ENCODE measurements at places on chromosomes 4 and X.

- DNase-seq: no peak
Observed at GRCh38 chr4:179225594-179225993, 1783.4 kb upstream of the AGA start.

- no peak for DNase-seq
Observed at GRCh38 chrX:112826023-112826422, 14.6 kb downstream of the AMOT start.

DNA sequence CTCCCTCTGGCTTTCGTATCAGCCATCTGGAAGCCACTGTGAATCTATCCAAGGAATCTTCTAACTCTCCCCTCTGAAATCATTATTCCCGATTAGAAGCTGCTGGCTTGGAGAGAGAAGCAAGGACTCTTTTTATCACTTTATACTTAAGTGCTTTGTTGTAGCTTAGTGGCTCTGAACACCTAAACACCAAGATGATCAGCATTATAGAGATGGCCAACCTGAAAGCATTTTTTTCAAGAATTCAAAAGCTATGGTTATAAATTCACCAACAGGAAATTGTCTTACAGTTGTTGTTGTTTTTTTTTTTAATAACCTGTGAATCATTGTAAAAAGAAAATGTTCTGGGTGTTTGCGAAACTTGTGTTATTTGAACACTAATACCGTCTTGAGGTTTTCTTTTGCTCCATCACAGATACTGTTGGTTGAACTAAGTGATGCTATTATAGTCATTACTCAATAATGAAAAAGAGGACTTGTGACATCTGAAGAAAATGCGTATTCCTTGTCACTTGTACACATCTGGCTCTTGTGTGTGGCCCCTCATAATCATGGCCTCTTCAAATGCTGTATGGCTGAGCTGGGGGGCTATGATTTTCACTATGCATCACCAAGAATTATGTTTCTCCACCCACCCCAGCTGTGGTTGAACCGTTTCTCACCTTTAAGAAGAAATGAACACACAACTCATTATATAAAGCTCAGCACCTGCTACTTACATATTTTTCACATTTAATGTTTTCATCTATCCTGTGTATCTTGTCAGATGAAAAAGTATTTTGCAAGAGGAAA lies 11.8 kb upstream of the SMIM43 start:
- DNase-seq: no peak

DNA sequence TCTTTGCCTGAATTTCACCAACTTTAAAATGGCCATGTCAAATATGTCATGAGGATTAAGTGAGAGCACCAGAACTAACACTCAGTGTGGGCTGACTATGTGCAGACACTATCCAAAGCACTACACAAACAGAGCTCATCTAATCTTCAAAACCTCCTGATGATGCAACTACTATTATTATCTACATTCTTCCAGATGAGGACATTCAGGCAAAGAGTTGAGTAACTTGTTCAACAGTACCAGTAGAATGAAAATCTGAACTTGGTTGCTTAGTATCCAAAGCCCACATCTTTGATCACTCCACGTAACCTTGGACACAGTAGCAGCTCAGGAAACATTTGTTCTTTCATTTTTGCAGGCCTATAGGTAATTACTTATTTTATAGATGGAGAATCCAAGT lies 90.1 kb downstream of the ATP8A1 start:
- DNase-seq: peak; percentile 5

GRCh38 chr4:85889314-85889713 lies 414.4 kb downstream of the ARHGAP24 start:
- DNase-seq: no peak

DNA sequence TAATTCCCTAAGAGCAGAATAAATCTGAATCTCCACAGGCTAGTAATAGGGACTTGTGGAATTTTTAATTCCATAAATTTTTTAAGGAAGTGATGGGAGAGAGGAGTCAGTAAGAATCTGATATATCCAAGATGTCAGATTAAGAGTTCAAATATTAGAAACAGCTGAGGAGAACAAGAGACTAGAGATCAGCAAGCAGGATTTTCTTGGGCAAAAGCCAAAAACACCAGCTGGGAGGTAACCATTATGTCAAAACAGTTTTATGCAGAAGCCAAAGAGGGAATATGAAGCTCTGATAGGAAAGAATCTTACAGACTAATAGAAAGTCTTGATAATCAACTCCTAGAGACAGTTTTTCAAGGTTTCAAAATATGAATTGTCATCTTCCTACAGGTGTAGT lies 72.2 kb upstream of the RBPJ start:
- DNase-seq: no peak

DNA sequence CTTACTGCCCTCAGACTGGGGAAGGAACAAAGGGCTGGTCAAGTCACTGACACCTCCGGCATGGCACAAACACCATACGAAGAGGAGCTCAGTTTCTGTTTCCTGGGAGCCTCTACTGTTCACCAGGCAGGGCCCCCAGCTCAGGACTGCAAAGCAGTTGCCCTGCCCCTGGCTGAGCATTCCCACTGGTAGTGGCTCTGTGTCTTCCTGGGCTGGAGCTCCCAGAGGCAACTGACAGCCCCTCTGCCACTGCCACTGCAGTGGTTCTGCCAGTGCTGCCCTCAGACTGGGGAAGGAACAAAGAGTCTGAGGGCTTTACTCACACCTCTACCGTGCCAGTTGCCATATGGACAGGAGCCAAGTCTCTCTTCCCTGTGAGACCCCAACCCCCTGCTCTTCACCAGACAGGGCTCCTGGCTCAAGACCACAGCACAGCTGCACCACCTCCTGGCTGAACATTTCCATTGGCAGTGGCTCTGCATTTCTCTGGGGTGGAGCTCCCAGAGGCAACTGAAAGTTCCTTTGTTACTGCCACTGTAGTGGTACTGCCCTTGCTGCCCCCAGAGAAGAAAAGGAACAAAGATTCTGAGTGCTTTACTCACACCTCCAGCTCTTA lies 67.9 kb downstream of the SMARCA5 start:
- no peak for DNase-seq

DNA sequence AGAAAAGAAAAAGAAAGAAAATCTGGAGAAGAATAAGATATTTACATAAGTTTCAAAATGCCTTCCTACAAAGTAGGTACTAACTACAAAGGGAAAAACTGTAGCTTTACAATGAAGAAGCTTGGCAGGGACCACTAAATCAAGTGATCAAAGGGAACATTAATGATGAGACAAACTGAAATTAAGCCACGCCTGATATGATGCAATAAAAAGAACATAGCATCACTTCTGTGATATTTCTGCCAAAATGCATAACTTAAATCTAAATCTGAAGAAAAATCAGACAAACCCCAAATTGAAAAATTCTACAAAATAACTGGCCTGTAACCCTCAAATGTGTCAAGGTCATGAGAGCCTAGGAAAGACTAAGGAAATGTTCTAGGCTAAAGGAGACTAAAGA lies 8.9 kb upstream of the DCLK2 start:
- DNase-seq: no peak
